ENCODE measurements at places on chromosomes 6 and 20.

DNA sequence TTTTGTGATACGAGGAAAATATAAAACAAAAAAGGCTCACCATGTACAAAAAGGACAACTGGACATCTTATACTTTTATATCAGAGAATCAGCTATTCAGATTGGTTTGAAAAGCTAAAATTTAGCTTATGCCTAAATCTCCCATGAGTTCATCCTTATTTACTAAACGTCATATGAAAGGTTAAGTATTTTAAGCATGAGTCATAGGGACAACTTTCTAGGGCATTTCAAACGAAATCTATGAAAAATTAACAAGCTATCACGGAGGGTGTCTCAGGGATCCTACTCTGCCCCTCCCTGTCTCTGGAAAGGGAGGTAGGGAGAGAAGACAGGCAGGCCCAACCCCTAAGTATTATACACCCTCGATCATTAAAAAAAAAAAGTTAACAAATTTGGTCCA is 124.1 kb upstream of the LOC128125822 start:
- no peak for DNase-seq

GRCh38 chr6:43951063-43951755 is 176.0 kb downstream of the MRPL14 start:
- no peak for DNase-seq

- DNase-seq, result no peak
These were observed 72.4 kb downstream of the SLC22A23 start for GRCh38 chr6:3384241-3385143.

DNA sequence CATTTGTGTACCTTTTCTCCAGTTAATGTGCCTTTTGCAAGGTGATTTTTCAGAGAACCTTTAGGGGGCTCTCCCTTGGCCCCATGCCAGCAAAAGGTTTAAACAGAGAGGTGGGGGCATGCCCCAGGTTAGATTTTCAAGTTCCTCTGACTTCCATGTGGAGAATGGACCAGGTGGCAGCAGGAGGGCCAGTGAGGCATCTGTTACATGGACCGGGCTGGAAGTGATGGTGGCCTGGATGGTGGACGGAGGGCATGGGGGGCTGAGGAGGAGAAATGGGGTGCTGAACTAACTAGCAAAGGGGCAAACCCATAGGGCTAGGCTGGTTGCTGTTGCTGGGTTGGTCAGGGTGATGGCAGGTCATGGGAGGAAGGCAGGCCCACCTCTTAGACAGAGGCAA is 20.7 kb upstream of the BPI start:
- no peak for DNase-seq

- no peak for DNase-seq
These were observed 3.4 kb upstream of the SLC17A5 start for GRCh38 chr6:73657201-73657600.

DNA sequence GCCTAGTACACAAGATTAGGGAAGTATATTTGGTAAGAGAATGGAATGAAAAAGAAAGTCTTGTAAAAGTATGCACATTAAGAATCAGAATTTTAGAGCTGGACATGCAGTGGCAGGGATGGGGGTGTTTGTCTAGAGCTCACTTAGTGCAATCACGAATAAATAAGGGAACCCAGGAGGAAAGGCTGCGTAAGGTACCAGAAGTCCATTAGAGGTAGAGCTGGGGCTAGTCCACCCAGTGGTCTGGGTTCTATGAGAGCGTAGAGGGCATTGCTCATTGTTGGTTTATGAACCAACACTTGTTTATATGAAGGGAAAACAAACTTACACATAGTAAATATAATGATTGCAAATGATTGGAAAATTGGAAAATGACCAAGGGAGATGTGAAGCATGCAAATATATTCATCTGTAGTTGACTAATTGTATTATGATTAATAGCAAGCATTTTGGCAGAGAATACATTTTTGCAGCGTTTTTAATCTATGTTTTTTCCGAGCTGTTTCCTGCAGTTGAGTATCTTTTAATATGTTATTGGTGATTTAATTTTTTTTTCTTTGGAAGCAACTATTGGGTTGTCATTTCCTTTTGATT is 3.2 kb downstream of the CDC40 start:
- no peak for DNase-seq

GRCh38 chr20:3787324-3788014 is 929 bp upstream of the CENPB start:
- no peak for DNase-seq

DNA sequence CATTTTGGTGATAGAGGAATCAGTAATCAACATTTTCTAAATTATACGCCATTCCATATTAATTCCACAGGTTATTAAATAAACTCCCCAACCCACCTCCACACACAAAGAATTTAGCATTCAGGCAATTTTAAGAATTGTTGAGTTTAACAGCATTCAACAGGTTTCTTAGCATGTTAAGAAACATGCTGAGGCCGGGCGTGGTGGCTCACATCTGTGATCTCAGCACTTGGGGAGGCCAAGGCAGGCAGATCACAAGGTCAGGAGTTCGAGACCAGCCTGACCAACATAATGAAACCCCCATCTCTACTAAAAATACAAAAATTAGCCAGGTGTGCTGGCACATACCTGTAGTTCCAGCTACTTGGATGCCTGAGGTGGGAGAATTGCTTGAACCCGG is 64.0 kb upstream of the PHACTR2 start:
- DNase-seq, result no peak

DNA sequence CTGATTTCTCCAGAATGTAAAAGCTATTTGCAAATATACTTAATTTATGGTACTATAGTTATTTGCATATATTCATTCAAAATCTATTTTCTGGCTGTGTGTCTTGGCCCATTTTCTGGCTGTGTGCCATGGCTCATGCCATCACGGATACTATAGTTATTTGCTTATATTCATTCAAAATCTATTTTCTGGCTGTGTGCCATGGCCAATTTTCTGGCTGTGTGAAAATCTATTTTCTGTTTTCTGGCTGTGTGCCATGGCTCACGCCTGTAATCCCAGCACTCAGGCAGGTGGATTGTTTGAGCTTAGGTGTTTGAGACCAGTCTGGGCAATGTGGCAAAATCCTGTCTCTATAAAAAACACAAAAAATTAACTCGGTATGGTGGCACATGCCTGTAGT is 28.9 kb upstream of the RIPK1 start:
- DNase-seq, result no peak

- DNase-seq, result no peak
These were observed 151.4 kb downstream of the PHF3 start for GRCh38 chr6:63787021-63787420.

- DNase-seq, result no peak
These were observed 93.3 kb downstream of the PERP start for GRCh38 chr6:138013959-138014358.

GRCh38 chr6:169654598-169655391 is 47.0 kb downstream of the WDR27 start:
- DNase-seq, result peak; percentile 41

GRCh38 chr6:149433881-149434280 is 33.8 kb downstream of the SUMO4 start:
- DNase-seq, result peak; percentile 39

DNA sequence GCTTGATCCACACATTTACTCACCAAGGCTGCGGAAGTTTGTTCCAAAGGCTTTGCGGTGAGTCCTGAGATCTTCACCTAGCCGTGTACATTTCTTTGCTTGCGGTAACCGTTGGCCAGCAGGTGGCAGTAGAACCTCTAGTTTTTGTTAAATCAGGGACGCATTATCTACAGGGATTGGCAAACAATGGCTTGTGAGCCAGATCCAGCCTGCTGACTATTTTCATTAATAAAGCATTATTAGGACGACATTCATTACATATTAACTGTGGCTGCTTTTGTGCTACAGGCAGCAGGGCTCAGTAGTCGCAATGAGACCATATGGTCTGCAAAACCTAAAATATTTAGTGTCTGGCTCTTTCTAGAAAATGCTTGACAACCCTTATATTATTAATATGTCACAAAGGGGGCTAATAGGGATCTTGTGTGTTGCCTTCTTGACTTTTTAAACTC is 174.1 kb downstream of the DOK5 start:
- DNase-seq, result peak; percentile 54

GRCh38 chr6:113846577-113846976 is 10.6 kb upstream of the MARCKS start:
- no peak for DNase-seq

DNA sequence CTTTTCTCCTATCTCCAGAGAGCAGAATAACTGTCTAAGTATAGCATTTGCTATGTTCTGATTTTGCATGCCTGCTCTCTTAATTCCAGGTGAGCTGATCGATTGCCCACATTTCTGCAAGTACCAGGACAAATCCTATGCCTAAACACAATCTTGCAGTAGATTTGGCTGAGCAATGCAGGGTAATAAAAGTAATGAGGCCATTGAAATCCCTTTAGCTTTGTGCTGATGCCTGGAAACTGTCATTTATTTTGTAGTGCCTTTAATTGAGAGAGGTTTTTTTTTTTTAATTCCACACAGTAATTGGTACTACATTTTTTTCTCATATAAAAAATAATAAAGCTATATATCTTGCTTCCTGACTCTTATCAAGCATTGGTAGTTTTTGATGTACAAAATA is 252.3 kb downstream of the NKAIN2 start:
- DNase-seq, result no peak

DNA sequence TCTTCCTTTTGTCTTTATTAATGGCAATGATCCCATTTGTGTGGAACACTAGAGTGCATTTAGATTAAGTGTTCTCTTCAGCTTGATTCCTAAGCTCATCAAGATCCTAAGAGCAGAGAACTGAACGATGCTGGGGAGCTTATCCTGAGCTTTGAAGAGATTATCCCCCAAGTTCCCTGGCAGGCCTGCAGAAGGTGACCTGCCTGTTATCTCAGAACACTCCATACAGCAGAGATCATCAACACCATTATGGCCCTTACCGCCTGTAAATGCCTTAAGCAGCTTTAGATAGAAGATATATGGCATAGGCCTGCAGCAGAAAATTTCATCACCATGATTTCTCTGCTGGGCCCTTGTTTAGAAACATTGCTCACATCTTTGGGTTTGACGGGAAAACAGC is 779.9 kb upstream of the MAP3K7 start:
- DNase-seq, result no peak

DNA sequence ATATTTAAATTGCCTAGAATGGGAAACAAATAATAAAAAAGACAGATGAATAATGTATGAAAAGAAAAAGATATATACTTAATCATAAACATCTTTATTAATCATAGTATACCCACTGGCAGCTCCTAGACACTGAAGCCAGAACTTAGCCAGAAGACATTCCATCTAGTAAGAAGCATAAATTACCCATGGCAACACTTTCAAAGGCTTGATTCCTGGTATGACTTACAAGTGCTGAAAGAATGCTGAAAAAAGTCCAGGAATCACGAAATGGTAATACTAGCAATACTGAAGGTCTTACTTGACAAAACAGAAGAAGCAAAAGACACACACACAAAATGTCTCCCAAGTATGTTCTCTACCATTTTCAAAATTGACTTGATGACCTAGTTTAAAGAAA is 38.0 kb downstream of the RWDD2A start:
- DNase-seq, result peak; percentile 75
